Hippocampal formation (tissue), 2 donors: ENCODE measurements at places on chromosomes 3 and 15.
A peak's percentile ranks its signal among the peaks of the same experiment; 100 is the strongest.

GRCh38 chr3:19543212-19543841 lies 390.7 kb downstream of the EFHB start:
- DNase-seq: peak; percentile 32

DNA sequence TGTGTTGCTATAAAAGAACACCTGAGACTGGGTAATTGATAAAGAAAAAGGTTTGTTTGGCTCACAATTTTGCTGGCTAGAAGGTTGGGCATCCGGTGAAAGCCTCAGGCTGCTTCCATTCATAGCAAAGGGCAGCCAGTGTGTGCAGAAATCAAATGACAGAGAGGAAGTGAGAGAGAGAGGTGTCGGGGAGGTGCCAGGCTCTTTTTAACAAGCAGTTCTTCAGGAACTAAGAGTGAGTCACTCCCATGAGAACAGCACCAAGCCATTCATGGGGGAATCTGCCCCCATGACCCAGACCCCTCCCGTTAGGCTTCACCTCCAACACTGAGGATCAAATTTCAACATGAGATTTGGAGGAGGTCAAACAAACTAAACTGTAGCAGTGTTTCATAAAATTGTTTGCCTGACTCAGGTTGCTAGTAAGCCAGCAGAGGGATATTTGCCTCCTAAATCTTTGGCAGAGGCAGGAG lies 4.5 kb upstream of the PARP15 start:
- DNase-seq: no peak

GRCh38 chr3:184523825-184524615 lies 37.6 kb upstream of the EPHB3 start:
- no peak for DNase-seq

- DNase-seq: no peak
Measured at GRCh38 chr15:71050461-71050860, 64.8 kb upstream of the THSD4 start.

DNA sequence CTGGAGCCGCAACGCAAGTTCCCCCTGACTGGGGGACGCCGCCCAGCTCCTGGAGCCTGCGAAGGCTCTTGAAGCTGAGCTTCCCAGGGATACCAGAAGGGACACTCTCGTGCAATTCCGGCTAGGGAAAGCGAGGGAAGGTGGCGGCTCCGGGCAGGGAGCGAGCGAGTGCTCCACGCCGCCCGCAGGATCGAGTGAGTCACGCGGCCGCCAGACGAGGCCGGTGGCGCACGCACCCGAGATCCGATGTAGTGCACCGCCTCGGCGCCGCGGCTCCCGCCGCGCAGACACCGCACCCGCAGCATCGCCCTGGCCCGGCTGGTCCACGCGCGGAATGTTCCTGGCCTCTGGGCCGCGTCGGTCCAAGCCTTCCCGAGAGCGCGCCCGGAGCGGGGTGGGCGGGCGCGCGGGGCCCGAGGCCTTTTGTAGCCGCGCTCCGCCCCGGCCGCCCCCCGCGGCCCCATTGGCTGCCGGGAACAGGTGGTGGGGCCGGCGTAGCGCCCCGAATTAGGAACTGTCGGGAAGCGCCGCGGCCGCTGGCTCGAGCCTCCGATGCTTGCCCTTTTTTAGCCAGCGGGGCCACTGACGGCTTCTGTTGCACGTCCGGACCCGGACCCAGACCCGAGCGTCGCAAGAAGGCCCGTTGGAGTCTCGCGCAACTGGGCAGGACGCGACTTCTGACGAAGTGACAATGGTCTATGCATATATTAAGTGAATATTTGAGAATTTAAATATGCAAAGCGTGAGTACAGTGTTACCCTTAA lies at the start of gene GATM:
Gene GATM (minus strand): TSS at position 396 of the 764 bp plus-strand sequence. CDS start 91 bp downstream, at position 305.
- peak; percentile 84 for DNase-seq

DNA sequence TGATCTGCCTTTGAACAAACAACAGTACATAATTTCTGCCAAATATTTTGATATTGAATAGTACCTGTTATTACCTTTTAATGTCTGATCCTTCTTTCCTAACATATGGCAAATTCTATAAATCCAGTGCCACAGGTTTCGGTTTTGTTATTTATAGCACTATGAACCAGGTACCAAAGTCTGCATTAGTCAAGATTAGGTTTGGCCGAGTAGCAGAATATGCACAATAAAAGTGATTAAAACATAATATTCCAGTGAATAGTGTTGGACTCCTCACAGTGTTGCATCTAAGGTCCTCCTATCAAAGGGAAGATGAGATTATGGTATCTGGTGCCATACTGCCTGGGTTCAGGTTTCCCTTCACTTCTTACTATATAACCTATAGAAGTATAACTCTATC lies 599.0 kb downstream of the ZPLD1 start:
- no peak for DNase-seq

DNA sequence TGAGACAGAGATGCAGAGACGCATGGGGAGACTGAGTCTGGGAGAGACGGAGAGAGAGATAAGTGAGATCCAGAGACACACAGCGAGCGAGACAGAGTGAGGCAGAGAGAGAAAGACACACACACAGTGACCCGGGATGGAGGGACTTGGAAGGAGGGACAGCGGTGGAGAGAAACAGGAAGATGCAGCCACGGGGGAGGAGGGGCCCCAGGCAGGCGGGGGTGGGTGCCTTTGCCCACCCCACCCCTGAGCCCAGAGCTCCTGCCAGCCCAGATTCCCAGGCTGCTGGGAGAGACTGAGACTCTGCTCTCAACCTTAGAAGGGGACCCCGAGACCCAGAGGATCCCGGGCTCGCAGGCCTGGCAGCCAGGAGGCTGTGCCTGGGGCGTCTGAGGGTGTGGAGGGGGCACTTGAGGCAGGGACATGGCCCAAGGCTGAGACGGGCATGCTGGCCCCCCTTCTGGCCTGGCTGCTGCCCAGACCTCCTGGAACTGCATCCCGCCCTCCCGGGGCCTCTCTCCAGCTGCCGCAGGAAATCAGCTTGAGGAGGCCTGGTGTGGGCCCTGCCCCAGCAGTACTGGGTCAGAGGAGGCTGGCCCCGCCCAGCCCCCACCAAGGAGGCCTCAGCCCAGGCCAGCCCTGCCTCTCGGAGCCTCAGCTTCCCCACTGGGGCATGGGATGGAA lies 18.1 kb downstream of the H1-8 start:
- DNase-seq: no peak

DNA sequence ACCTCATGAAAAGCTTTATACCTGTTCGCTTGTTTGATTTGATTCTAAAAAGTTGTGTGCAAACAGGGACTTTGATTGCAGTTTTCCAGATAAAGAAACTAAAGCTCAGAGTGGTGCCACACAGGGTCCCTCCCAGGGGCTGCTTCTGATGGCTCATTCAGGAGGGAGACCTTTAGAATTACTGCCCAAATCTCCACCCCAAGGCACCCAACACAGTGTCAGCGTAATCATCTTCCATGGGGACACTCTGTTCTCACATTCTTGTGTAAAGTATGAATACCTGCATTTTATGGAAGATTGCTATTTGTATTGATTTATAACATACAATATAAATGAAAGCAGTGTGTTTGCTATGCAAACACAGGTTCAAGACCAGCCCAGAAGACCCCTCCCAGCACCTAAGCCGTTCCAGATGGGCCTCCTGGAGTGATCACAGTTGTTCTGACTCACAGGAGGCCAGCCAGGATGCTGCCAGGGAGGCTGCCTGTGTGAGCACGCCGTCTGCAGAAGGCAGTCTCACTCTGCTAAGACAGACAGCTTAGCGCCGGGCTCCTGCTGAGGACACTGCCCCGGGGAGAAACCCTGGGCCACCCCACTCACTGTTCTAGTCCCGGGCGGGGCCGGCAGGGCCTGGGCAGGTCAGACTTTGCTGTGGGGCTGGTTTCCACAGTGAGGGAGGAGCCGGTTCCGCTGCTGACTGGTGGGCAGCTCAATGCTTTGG lies 185.6 kb downstream of the FAM43A start:
- DNase-seq: no peak

GRCh38 chr3:146124126-146124801 lies 36.7 kb downstream of the PLOD2 start:
- DNase-seq: no peak
